ENCODE measurements at places on chromosomes 13 and 19. TPM values are rescaled to one million over a fixed set of nuclear protein-coding genes. Genes with fewer than 3 reads are reported as not detected.

The SULT2A1 gene
- not detected for total RNA-seq

The KLF1 gene
- total RNA-seq = not detected

The AXL gene
- 93.6 TPM for total RNA-seq

The ZSCAN1 gene
- not detected for total RNA-seq

The CGB1 gene
- not detected for total RNA-seq

The CYP4F3 gene
- total RNA-seq = 7.8 TPM

The IL12RB1 gene
- total RNA-seq = 2.2 TPM

The LGALS14 gene
- total RNA-seq = not detected

The PRR19 gene
- not detected for total RNA-seq

The ZNF524 gene
- 26.5 TPM for total RNA-seq
